Activated naive CD8-positive, alpha-beta T cell treated with anti-CD3 and anti-CD28 coated beads, Interleukin-2, amount 50 U/mL, for 16 hours (primary cell): ENCODE measurements at places on chromosomes 7 and 10.

DNA sequence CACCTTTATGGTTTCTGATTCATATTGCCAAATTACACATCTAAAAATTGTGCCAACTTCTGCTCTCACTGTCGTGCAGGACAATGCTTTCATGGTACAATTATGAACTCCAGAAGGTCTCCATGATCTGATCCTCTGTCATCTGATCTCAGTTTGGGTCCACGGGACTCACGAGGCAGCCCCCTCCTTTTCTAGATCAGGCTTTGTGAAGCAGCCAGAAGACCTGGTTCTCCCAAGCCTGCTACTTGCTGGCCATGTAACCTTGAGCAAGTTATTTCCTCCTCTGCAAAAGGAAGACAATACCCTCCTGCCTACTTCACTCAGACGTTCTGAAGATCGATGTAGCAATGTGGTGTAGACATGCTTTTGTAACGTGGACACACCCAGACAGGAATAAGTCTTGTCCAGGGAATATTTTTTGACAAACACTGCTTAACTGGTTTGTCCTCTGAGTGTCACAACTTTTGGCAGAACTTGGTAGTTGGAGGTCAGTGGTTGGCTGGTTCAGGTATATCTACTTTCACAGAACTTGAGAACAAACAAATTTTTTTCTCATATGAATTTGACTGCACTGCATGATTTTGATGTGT, 19.6 kb downstream of the CALML3 start:
- DNase-seq, result no peak

- no peak for DNase-seq
These were observed 7.0 kb upstream of the PPP1R35 start for GRCh38 chr7:100443096-100443840.

DNA sequence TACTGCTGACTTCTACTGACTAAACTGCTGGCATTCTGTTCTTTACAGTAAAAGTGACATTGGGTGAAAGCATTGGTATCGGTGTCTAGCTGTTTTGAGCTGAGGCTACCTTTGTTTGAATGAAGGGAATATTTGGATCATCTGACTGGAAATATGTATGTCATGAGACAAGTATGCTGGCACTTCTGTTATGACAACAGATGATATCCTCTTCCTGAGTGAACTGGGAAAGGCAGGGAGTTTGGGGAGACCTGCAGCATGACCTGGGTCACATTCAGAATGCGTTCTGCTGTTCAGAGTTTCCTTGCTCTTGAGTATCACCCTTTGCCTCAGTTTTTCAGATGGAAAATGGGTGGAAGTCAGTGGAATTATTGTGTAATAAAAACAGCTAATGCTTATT, 81.8 kb downstream of the PLCE1 start:
- DNase-seq, result no peak

GRCh38 chr7:1539882-1540775, 9.6 kb downstream of the MAFK start:
- no peak for DNase-seq

DNA sequence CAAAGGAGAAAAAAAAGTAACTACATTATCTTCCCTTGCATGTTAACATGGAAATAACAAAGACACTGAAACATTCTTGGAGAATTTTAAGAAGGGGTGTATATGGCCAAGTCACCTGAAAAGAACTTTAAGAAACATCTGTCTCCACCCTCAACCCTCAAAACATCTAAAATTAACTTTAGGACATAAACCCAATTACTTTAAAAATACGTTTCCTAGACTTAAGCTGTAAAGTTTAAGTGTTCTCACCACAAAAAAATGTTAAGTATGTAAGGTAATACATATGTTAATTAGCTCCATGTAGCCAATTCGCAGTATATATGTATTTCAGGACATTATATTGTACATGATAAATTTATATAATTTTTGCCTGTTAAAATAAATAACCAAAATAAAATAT, 71.1 kb upstream of the GLCCI1 start:
- no peak for DNase-seq

GRCh38 chr7:27670676-27671075, 8.0 kb upstream of the HIBADH start:
- DNase-seq, result no peak

DNA sequence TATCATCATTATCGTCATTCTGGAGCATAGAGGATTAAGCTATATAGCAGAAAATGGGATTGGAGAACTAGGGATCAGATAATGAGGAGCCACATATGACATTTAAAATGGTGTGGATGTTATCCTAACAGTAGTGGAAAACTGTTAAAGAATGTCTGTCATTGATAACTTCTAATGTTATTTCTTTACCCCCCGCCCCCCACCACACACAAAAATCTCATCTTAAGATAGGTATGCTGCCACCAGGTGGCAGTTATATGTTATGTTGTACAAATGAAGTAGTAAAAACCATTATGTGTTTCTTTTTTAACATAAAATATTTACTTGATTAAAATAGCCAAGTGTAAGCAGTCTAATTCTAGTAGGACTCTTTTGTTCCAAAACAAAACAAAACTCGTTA, 13.0 kb downstream of the AKAP9 start:
- no peak for DNase-seq

DNA sequence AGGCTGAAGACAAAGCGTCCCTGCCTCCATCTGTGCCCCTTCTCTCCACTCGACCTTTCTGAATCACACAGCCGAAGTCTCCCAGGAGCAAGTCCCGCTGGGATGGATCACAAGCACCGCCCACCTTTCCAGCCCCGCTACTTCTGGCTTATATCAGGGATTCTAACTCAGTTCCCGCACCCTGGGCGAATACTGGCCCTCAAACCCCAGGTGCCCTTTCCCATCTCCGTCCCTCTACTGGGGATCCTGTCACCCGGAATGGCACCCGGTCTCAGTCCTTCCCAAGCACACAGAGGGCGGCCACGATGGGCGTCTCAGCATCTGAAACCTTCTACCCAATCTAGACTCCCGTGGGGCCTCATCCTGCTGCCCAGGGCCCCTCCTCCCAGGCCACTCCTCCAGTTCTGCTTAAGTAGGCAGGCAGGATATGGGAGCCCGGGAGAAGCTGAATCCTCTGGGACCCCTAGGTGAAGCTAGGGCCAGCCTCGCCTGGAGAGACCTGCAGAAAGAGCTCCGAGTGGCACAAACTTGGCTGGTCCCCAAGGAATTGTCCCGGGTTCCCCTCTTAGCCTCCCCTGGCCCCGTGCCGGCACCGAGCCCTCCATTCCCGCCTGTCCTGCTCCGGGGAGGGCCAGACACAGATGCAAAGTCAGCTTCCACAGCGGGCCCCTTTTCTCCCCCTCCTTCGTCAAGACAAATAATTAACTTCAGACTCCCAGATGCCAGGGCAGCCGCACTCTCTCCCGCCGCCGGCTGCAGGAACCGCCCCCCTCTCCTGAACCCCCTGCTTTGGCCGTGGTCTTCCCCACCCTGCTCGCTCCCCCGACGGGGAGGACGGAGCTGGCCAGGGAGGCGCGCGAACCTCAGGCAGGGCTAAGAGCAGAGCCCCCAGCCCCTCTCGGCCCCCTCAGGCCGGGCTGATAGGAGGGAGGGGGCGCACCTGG, 612 bp downstream of the KCP start:
- DNase-seq, result no peak

DNA sequence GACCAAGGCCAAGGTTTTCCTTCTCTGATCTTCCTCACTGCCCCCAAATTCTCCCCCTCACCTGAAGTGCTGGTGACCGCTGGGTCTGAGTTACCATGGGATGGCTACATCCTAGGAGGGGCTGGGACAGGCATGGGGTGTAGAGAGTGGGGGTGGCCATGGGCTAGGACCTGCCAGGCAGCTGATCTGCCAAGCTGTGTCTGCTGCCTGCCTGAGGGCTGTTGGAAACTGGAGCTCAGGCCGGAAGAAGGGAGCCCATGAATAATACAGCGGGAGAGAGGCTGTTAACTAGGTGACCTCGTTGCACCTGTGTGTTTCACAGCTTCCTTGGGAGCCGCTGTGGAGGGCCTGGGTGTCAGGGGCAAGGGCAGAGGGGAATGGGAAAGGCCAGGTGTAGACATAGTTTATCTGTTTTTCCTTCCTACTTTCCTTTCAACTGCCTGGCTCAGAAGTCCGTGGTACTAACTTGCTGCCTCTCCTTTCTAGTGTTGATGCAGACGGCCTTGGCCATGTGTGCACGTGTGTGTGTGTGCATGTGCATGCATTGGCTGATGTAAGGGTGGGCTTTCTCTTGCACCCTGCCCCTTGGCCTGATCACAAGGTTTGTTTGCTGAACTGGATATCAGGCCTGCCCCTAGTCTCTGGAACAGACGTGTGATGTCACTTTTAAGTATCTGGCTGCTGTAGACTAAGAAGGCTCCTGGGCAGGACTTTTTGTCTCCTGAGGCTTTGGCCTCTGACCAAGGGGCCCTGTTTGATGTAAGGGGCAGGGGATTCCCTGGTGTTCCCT, 11.9 kb downstream of the CDH23 start:
- no peak for DNase-seq
